8988T (cell line): ENCODE measurements at places on chromosomes 7 and 10.

GRCh38 chr10:69679736-69680135 is 49.7 kb downstream of the FAM241B start:
- DNase-seq, result no peak

DNA sequence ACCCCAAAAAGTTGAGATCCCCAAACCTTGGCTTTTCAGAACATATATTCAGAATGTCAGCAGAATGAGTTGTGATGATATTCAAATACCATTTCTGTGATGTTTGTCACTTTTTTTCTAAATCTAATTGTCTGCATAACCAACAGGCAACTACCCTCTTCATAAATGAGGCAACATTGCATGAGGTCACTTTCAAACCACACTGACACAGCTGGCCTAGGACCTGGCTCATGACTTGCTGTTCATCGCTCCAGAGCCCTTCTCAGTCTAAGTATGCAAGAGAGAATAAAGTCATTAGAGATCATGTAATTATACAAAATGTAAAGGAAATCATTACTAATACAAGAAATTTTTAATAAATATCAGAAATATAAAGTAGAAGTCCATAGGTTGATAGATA is 681.9 kb downstream of the GRM8 start:
- DNase-seq, result no peak

GRCh38 chr10:132164761-132165278 is 21.9 kb upstream of the DPYSL4 start:
- DNase-seq, result no peak

DNA sequence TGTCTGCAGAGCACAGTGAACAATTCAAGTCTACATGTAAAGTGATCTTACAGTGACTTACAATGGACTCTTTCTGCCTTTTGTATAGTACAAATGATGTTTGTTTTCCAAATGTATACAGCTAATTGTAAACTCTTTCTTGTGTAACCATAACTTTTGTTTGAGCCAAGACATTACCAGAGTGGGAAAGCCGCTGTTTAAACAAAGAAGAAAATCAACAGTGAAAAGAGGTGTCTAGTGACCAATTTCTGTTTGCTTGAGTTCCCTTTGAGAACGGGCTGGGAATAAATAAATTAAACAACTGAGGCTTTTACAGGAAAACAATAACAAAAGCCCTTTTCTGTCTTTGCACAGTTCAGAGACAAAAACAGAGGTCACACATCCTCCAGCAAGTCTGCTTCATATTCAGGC is 1163.4 kb downstream of the CNTNAP2 start:
- DNase-seq, result no peak
